ENCODE measurements at places on chromosomes 6 and 20.

GRCh38 chr20:44832724-44833123 lies 22.4 kb upstream of the RIMS4 start:
- no peak for DNase-seq

DNA sequence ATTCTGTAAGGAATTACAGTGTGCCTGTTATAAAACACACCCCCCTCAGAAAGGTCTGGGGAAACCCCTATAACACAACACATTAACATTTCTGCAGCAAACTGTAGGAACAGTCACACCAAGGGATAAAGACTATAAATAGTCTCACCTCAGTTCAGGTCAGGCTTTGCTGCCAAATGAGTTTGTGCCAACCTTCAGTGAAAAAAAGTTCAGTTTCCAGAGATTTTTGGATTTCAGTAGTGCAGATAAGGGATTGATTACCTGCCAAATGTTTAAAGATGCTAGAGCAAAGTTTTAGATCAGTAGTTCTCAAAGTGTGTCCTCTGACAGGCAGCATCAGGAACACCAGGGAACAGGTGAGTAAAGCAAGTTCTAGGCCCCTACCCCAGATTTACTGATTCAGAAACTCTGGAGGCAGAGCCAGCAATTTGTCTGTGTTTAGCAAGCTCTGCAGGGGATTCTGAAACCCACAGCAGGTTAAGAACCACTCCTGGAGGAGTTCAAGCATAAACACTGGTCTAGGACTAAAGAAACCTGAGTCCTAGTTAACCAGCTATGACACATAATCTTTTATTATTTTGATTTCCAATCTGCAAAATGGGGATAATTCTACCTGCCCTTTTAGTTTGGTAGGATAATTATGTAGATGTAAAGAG lies 111.0 kb downstream of the RCAN2 start:
- no peak for DNase-seq

DNA sequence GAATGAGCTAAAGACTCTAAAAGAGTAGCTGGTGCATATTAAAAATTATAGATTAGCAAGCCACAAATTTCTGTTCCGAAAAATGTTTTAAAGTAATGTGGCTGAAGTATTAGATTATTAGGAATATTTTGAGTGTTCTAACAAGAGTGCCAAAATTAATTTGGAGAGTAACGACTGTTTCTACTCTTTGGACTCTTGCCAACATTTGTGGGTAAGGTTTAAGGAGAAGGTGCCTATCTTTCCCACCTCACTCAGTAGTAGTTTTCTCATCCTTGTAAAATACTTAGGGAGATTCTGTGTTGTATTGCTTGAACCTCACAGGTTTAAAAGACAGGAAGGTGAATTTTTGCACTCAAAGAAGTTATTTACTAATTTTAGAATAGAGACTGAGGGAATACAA lies 5.0 kb downstream of the HSF2 start:
- no peak for DNase-seq

DNA sequence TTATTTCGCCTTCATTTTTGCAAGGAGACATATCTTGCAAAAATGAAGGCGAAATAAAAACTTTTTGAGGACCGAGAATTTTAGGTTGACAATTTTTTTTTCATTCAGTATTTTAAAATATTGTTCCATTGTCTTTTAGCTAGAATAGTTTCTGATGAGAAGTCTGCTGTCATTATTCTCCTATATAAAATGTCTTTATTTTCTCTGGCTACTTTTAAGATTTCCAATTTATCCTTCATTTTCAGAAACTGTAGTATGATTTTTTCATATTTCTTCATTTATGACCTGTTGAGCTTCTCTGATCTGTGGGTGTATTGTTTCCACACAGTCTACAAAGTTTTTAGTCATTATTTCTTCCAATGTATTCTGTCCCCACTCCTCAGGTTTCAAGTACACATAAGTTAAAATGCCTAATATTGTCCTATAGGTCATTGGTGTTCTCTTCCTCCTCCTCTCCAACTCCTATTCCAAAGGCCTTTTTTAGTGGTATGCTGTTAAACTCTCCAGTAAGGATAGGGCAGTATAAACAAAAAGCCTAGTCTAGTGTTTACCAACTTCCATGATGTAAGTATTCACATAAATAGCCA lies 15.7 kb downstream of the AHI1 start:
- no peak for DNase-seq

DNA sequence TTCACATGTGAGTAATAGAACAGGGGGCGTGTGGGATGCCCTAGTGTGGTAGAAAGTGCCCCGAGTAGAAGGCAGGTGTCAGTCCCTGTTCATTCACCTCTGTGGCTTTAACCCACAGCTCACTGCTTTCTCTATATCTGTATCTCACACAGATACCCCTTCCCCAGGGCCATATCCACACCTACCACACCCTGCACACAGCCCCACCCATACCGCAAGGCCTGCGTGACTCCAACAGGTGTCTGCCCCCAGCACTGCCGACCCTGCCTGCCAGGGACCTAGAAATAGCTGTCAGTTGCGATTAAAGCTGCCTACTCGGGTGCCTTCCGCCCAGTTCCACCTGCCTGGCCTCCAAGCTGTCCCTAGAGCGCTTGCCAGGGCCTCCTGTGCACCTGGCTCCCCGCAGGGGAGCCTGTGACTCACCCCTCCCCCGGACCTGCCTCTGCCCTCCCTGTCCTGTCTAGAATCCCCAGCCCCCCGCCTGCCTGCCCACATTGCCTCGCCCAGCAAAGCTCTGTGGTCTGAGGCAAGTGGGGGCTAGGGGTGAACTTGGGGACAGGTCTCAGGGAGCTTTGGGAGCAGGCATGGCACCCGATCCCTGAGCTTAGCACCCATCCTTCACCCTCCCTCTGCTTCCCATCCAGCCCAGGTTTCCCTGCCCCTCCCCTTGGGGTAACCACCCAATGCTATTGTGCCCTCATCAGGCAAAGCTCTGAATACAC lies 38.3 kb upstream of the ID1 start:
- no peak for DNase-seq

- DNase-seq, result no peak
Observed at GRCh38 chr6:113414511-113414910, 442.6 kb upstream of the MARCKS start.

GRCh38 chr20:3751675-3752385 lies 15.7 kb downstream of the ADISSP start:
- DNase-seq, result no peak

DNA sequence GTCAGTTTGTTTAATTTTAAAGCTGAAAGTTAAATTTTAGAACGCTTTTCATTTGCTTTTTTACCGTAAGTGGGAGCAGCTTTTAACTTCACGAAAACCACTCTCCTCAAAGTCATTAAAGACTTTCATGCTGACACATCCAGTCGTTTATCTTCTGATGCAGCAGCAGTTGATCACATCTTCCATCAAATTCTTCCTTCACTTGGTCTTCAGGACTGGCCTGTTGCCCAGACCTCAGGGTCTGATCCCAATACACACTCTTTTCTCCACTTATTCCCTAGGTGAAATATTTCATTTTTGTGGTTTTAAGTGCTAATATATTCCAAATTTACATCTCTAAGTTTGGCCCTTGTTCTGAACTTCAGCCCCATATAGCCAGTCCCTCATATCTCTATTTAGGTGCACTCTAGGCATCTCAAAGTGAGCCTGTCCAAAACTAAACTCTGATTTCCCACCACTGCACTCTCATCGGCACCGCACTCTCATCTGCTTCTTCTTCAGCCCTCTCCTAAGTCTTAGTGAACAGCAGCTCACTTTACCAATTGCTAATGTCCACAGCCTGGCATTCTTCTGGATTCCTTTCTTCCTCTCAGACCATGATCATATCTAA lies 20.4 kb downstream of the AFDN start:
- DNase-seq, result no peak

- no peak for DNase-seq
Observed at GRCh38 chr6:140893432-140893831, 1239.3 kb upstream of the GJE1 start.

- peak; percentile 4 for DNase-seq
Observed at GRCh38 chr6:46203391-46204177, 32.8 kb upstream of the ENPP5 start.

GRCh38 chr6:130447374-130447773 lies 81.6 kb downstream of the TMEM200A start:
- DNase-seq, result no peak

- no peak for DNase-seq
Observed at GRCh38 chr6:21404577-21404976, 189.0 kb upstream of the SOX4 start.

GRCh38 chr6:105109955-105110895 lies 69.6 kb downstream of the POPDC3 start:
- DNase-seq, result no peak

DNA sequence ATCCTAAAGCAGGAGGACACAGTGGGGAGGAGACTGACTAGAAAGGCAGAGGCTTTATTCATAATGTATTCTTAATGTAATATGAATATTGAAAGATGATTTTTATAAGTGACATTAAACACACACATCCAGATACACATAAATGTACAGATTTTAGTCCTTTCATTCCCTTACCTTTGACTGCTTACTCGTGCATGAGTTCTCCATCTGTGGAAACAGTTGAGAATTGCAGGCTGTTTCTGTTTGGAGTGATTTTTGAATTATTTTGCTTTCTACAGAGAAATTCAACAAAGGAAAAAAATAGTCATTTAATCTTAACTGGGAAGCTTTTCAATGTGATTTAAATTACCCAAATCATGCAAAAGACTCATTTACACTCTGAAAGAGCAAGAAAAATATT lies 136.5 kb downstream of the RIMS1 start:
- no peak for DNase-seq

DNA sequence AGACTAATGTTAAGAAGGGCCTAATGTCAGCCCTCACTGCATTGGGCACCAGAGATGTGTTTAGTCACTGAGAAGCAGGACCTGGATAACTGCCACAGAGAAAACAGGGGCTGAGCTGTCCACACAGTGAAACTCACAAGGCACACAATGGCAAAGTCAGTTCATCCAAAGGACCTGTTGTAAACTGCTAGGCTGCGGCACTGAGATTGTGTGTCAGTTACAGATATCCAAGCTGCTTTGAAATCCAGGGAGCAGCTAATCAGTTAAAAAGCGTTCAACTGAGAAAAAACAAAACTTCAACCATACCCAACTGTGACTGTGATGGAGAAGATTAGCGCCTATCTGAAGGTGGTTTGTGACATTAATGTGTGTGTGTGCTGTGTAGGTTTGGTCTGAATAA lies 27.8 kb upstream of the TMEM14A start:
- no peak for DNase-seq

GRCh38 chr6:48985025-48985424 lies 478.0 kb downstream of the MMUT start:
- no peak for DNase-seq

DNA sequence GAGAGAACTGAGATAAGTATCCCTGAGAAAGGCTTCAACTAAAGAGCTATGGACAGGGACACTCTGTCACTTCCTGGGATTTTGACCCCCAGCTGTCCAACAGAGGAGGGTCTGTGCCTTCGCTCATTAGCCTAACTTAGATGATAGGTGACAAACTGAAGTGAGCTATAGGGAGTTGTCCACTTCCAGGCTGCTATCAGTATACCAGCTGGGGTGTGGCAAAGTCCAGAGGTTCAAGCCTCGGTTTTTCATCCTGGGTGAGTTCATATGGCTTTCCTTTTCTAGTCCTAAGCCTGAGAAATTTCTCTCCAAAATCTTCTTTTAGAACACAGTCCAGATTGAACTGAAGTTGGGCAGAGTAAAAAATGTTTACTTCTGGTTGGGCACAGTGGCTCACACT lies 5.9 kb upstream of the PAQR8 start:
- DNase-seq, result no peak

GRCh38 chr6:89471287-89471867 lies 38.4 kb downstream of the ANKRD6 start:
- no peak for DNase-seq

DNA sequence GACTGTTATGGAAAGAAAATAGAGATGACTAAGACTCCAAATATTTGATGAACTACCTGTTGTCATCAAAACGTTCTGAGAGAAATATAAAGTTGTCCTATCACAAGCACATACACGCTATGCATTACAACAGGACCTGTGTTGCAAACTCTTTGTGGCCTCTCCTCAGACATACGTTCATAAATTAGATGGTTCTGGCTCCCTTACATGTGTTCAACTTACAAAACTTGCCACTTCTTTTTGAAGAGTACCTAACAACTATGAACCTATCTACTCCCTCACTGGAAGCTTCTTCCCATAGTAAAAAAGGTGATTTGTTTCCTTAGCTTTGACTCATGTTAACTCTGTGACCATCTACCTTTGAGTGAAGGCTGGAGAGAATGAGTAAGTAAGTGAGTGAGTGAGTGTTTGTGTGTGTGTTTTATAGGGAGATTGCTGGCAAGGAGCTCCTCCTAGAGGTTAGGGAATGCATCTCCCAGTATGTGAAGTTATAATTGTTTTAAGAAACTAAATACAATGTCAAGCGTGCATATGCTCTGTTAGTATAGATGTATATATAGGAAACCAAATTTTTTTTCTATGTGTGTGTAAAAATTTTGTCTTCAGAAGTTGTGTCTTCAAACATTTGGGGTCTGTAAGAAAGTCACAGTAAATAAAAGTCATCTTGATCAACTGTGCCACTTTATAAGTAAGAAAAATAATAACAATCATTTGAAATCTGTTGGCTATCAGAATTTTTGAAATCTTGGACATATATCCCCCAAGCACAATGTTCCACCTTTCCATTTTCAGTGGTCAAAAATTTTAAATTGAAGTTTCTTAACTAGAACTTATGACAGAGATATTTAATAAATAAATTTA lies 1211.1 kb upstream of the GJE1 start:
- peak; percentile 25 for DNase-seq

DNA sequence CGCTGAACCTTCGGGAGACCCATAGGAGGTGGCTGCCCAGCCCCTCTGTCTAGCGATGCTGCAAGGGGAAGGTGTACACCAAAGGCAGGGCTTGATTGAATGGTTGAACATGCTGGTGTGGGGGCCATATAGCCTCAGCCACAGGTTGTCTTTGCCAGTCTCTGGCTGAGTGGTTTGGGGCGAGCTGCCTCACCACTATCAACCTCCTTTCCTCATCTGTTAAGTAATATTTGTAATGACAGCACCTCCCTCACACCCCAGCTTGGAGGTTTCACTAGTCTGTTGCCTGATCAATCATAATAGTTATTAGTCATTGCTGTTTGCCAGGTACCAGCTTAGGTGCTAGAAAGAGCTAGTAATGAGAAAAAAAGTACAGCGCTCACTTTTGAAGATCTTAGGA lies 11.8 kb upstream of the ZNF831 start:
- DNase-seq, result no peak

- peak; percentile 88 for DNase-seq
Observed at GRCh38 chr20:3846740-3847428, at the start of gene MAVS. TSS of gene MAVS (plus strand) at chr20:3846834. CDS start at chr20:3854625, 7,791 bp downstream.

DNA sequence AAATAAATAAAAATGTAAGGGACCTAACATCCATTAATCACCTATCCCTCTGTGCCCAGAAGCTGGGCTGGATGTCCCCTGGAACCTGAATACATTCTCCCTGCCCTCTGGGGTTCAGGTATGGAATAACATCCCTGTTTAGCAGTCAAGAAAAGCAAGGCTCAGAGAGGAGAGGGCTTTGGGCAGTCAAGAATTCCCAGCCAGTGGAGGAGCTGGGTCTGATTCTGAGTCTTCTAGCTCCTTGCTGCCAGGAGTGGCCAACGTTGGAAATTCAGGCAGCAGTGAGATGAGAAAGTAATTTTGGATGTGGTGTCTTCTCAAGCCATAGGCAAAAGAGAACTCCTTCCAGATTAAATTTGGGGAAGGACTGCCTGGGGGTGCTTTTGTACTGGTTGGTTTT lies 42.6 kb upstream of the ZNFX1 start:
- DNase-seq, result no peak

Data from muscle of arm (tissue), 14 donors.